Stimulated activated CD8-positive, alpha-beta memory T cell treated with anti-CD3 and anti-CD28 coated beads, Interleukin-2, amount 100 ng/mL, for 1 hour (primary cell): ENCODE measurements at places on chromosomes 2 and 18.

GRCh38 chr18:57976230-57976773, 67.7 kb upstream of the NEDD4L start:
- no peak for DNase-seq

DNA sequence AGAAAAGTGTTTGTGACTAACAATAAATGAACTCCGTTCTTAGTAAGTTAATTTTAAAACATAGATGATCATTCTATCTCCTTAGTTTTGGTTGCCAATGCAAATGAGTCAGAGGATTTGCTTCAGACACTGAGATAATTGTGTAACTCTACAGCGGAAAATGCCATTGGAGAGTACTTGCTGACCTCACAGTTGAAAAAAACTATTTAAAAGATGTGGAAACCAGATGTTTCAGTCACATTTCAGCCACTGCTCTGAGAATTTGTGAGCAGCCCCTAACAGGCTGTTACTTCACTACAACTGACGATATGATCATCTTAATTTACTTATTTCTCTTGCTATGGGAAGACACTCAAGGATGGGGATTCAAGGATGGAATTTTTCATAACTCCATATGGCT, at the start of gene TNFAIP6:
Gene TNFAIP6, plus strand, starts transcription at position 234 of the 400 bp plus-strand sequence. Its CDS starts 75 bp downstream, at position 309.
- no peak for DNase-seq

- DNase-seq = no peak
Measured at GRCh38 chr18:40980171-40980570, 974.9 kb upstream of the PIK3C3 start.

GRCh38 chr2:76445880-76446279, 735.2 kb upstream of the GCFC2 start:
- DNase-seq = no peak

DNA sequence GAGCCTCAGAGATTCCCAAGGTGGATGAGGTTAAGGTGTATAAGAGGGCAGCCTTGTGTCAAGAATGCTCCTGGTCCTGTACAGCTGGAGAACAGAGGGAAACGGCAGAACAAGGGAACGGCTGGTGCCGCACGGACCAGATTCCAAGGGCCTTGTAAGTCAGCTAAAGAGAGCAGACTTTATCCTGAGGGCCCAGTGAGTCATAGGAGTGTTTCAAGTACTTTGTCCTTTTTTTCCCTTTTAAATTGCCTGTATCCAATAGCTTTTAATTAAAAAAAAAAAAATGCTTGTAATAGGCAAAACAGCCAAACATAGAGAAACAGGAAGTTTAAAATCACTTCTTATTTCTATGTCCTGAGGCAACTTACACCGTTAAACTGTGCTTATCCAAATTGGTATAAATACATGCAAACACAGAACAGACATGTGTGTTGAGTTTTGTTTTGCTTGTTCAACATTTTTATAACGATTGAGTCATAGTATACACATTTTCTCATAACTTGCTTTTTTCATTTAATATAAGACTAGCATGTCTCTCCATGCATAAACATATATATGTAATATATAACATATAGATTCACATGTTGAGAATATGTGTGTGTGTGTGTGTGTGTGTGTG, 42.1 kb upstream of the EVA1A start:
- DNase-seq = no peak
